NCI-H1930 (cell line): ENCODE measurements at places on chromosomes 1 and 21.
A peak's percentile ranks its signal among the peaks of the same experiment; 100 is the strongest.

DNA sequence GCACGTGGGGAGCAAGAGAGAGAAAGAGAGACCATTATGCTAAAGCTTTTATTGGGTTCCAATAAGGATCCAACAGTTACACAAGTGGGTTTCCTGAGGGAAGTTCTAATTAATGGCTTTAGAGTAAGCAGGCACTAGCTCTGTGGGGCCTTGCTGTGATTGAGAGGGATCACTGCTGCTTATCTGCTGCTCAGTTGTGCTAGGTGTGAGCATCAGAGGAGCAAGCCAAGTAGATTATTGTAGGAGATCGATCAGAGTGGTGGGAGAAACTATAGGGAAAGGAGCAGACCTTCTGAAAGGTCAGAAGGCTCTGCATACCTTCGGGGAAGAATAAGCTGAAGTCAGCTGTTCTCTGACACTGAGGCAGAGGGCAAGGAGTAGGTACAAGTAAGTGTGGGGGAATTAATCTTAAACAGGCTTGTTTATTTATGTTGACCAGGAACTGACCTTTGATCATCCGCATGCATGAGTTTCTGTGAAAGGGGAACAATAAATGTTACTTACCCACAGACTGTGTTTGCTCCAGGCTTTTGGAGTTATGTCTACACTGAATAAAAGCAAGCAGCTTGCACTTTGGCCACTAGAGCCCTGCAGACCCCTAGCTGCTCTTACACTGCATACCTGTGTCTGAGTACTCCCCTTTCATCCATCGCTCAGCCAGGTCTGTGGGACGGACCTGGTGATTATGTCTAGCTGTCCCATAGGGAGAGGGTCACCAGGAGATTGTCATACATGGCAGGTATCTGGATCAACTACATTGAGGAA lies 89.7 kb downstream of the TNNI3K start:
- no peak for DNase-seq

DNA sequence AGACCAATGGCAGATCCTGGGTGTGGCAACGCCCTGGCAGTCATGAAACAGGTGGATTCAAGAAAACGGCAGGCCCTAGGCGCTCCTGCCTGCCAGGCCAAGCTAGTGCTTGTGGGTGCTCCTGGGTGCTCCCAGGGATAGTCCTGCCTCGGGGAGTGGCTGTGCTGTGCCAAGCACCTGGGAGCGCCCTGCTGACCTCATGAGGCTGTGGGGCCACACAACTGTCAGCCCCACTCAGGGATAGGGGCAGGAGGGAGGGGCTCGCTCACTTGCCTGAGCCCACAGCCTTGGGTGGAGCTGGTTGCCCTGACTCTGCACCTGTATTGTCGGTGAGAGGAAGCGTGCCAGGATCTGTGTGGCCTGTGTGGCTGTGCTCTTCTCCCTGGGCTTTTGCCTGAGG lies 9.4 kb downstream of the SNAP47 start:
- no peak for DNase-seq

DNA sequence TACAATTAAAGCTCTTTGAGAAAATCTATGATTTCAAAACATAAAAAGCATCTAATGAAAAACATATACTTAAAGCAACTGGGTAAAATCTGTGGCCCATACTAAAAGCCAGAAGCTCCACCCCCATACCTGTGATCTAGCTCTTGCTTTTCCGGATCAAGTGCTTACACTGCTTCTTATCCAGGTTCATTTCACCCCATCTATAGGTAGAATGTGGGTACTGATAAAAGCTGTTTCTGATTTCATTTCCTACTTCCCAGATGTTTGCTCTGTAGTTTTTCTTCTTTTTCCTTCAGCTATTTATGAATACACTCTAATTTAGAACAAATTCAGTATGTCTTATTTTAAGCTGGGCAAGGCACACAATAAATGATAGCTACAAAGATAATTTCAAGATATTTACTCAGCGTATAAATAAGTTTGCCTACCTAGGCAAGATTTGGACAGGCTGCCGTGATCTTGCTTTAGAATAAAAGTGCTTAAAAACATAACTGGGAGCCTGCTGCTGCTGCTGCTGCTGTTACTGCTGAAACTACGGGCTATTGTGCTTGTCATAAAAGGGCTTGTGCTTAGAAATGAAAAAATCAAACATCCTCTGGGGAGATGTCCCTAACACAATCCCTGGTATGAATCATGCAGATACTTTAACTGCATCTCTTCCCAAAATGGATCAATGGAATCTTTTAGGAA lies 2.1 kb downstream of the SIPA1L2 start:
- DNase-seq: peak; percentile 41

DNA sequence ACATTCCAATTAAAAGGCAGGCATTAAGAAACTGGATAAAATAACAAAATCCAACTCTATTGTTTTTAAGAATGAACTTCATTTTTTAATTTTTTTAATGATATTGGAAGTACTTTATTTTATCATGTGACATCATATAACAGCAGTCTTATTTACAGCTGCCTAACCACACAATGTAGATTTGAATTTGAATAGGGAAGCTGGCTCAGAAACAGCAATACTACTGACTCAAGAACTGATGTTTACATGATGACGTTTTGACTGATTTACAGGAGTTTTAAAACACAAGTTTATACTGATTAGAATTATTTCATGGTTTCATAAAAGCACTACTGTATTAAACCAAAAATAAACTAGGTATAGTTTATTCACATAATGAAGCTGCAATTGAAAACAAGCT lies 348.7 kb upstream of the NR5A2 start:
- DNase-seq: no peak

- no peak for DNase-seq
Measured at GRCh38 chr1:11481019-11481418, 2.1 kb downstream of the DISP3 start.

DNA sequence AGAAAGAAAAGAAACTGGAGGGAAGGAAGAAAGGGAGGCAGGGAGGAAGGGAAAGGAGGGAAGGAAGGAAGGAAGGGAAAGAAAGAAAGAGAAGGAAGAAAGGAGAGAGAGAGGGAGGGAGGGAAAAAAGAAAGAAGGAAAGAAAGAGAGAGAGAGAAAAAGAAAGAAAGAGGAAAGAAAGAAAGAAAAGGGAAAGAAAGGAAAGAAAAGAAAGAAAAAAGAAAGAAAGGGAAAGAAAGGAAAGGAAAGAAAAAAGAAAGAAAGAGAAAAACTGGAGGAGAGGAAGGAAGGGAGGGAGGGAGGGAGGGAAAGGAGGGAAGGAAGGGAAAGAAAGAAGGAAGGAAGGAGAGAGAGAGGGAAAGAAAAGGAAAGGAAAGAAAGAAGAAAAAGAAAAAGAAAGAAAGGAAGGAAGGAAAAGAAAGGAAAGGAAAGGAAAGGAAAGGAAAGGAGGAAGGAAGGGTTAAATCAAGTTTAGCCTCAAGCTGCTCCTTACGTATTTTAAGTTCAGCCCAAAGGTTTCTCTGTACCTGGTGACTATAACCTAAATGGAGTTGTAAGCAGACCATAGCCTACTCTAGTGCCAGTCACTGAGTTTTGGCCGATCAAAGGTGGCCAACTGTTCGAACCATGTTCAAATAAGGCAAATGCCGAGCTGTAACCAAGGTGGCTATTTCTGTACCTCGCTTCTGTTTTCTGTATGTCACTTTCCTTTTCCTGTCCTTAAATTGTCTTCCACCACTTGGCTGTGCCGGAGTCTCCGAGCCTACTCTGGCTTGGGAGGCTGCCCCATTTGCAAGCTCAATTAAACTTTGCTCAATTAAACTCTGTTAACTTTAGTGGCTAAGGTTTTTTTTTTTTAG lies 37.8 kb upstream of the TMPRSS2 start:
- no peak for DNase-seq

GRCh38 chr1:235427447-235427846 lies 60.2 kb downstream of the TBCE start:
- DNase-seq: no peak

- DNase-seq: no peak
Measured at GRCh38 chr1:25031601-25031965, 101.5 kb upstream of the RUNX3 start.

DNA sequence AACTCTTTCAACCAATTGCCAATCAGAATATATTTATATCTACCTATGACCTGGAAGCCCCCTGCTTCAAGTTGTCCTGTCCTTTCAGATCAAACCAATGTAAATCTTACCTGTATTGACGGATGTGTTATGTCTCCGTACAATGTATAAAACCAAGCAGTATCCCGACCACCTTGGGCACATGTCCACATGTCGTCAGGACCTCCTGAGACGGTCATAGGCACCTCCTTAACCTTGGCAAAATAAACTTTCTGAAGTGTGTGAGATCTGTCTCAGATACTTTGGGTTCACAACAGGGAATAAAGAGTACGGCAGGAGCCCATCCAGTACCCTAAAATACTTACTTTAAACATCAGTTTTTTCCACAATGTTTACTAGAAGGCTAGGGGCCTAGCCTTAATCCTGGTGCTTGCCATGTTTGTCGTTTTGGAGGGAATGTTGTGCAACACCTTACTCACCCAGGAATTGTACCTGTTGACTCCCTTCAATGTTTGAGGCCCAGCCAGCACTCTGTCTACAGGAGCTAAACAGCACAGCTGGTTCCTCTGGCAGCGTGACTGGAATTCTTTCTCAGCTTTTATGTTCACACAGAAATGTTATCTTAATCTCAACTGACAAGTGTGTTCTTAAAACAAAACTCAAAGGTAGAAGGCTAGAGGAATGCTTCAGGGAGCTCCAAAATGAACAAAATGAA lies 90.8 kb upstream of the USP25 start:
- DNase-seq: no peak

GRCh38 chr1:247357052-247357780 lies 25.5 kb upstream of the ZNF496 start:
- no peak for DNase-seq

- no peak for DNase-seq
Measured at GRCh38 chr1:36835696-36836095, 198.6 kb downstream of the GRIK3 start.

GRCh38 chr1:75310067-75310466 lies 175.9 kb downstream of the LHX8 start:
- DNase-seq: no peak

GRCh38 chr1:228876187-228876586 lies 140.9 kb downstream of the RHOU start:
- no peak for DNase-seq

DNA sequence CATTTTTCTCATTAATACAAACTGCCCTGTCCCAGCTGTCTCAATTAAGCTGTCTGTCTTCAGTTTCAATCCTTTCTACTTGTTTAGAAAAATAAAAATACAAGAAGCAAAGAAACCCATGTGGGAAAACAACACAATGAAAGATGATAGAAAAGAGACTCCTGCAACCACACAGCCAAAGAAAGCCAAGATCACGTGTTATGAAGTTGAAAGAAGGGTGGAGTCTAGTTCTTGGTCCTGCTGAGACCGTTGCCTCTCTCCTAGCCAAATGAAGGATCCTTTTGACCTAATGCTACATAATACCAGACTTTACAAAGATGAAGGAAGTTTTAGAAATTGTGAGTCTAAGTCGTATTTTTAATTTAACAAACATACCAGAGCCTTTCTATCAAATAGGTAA lies 218.8 kb upstream of the RRP15 start:
- no peak for DNase-seq

DNA sequence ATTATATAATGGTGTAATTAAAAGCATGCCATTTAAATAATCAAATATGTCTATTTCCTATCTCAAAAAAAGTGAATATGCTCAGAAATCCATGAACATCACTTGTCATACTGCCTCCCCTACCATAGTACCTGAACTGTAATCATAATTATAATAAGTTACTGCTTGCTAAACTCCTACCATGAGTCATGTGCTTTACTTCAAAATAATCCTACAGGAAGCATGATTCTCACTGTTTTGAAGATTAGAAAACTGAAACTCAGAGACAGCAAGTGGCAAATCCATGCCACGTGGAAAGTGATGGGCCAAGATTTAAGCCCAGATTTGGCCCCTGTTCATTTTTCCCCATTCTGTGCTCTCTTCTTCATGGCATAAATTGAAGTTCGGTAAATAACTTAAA lies 5.2 kb downstream of the LRRC7 start:
- no peak for DNase-seq

DNA sequence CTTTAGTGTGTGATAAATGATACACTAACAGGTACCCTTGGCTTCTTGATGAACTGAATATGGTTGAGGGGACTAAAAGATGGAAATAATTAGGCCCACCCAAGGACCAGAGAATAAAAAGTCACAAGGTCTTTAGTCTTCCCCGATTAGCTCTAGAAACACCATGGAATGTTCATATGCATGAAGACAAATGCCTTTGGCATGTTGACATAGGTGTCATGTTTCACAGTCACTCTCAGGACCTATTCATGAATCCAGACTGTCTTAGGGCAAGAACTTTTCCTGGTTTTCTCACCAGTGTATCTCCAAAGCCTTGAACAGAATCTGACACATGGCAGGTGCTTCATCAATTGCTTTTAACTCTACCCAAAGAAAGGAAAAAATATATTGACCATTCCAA lies 412.8 kb downstream of the AJAP1 start:
- no peak for DNase-seq

DNA sequence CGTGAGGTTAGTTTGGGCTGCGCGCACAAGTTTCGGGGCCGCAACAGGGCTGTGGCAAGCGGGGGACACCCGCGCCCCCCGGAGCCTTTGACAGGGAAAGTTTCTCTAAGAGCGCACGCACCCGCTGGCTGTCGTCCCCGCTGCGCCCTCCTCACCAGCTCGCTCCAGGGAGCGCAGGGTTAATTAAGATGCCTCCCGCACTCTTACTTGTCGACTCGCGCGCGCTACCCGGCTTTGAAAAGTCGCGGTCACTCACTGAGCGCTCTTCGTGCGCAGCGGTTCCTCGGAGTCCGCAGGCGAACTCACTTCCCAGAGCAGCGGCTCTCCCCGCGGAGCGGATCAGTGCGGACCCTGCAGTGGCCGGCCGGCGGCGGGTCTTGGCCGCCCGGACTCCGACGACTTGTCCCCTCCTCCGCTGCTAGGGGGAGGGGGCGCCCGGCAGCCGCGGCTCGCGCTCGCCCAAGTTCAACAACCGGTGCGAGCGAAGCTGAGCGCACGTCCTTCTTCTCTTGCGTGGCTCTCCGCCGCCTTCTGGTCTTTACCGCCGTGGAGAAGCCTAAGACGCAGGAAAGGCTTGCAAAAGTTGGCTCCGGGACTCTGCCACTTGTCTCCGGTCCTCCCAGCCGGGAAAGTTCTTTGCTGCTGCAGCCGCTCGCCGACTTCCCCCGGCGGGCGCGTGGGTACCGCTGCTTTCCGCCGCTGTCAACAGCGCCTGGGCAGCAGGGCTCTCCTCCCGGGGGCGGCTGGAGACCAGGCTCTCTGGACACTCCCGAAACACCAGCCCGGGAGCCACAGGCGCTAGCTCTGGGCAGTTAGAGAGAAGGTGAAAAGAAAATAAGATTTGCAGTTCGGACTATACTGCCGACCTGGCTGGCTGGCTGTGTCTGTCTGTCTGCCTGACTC lies 506 bp downstream of the JUN start:
- DNase-seq: no peak

GRCh38 chr1:218284377-218284916 lies 646 bp upstream of the RRP15 start:
- DNase-seq: peak; percentile 58

DNA sequence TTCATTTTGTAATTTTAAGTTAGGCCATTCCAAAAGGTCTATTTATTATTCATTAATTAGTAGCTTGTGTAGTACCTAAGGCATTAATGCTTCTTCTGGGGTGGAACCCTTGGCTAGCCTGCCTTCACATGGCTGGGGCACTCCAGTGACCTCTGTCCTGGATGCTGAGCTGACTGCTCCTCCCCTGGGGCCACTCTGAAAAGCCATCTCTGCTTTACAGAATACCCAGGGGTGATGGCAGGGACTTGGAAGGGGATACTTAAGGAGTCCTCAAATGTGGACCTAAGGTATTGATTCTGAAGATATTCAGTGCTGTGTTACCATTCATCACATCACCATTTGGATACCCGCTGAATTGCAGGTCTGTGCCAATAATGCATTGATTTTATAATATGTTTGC lies 187.8 kb upstream of the COA6 start:
- DNase-seq: no peak
